ENCODE measurements at places on chromosomes 11 and 22.
A peak's percentile ranks its signal among the peaks of the same experiment; 100 is the strongest.

GRCh38 chr11:129146191-129146590 is 45.9 kb downstream of the ARHGAP32 start:
- H3K27ac ChIP-seq = no peak overlapping the region
- DNase-seq = no peak
- H3K4me3 ChIP-seq = no peak overlapping the region
- H3K4me1 ChIP-seq = no peaks in the 10 kb centered on the region

- no peak for DNase-seq
- H3K4me3 ChIP-seq = no peak overlapping the region
- H3K27ac ChIP-seq = no peak overlapping the region
- no peaks in the 10 kb centered on the region for H3K27me3 ChIP-seq
- no peaks in the 10 kb centered on the region for H3K36me3 ChIP-seq
Observed at GRCh38 chr11:123253911-123254310, 58.9 kb upstream of the CLMP start.

GRCh38 chr22:32631507-32632255 is 157.1 kb downstream of the FBXO7 start:
- H3K36me3 ChIP-seq = no peaks in the 10 kb centered on the region
- no peaks in the 10 kb centered on the region for H3K27me3 ChIP-seq

GRCh38 chr11:11592146-11592684 is 29.6 kb downstream of the GALNT18 start:
- H3K4me1 ChIP-seq = peaks cover 34% of the 10 kb centered on the region
- no peaks in the 10 kb centered on the region for H3K27me3 ChIP-seq
- peak; percentile 19 for DNase-seq
- H3K4me3 ChIP-seq = no peak overlapping the region
- H3K27ac ChIP-seq = no peak overlapping the region

DNA sequence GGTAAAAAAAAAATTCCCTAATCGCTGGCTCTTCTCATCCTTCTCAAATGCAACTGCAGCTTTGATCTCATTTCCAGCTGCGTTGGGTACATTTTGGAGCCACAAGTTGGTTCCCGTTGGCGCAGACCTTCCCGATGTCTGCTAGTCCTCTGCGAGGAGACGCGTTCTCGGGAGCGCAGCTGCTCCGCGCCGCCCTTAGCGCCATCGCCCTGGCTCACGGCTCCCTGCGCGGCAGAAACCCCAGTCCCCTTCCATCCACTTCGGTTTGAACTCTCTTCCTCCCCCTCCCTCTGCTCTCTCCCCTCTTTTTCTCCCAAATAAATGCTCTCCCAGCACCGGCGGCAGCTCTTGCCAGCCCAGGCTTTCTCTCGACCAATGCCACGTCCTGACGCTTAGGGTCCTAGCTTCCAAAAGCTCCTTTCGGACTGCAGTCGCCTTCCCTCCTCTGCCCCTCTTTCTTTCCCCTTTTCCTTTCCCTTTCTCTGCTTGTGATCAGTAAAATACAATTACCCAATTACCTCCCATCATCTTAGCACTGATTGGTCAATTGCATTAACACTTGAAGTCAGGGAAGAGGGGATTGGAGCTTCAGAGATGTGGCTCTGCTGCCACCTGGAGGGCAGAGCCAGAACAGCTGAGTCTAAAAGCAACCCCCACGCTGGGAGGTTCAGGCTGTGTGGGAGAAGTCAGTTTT is 1165.7 kb downstream of the LRRC4C start:
- no peak for DNase-seq
- no peaks in the 10 kb centered on the region for H3K36me3 ChIP-seq
- no peaks in the 10 kb centered on the region for H3K27me3 ChIP-seq
- peaks cover 13% of the 10 kb centered on the region for H3K4me1 ChIP-seq

DNA sequence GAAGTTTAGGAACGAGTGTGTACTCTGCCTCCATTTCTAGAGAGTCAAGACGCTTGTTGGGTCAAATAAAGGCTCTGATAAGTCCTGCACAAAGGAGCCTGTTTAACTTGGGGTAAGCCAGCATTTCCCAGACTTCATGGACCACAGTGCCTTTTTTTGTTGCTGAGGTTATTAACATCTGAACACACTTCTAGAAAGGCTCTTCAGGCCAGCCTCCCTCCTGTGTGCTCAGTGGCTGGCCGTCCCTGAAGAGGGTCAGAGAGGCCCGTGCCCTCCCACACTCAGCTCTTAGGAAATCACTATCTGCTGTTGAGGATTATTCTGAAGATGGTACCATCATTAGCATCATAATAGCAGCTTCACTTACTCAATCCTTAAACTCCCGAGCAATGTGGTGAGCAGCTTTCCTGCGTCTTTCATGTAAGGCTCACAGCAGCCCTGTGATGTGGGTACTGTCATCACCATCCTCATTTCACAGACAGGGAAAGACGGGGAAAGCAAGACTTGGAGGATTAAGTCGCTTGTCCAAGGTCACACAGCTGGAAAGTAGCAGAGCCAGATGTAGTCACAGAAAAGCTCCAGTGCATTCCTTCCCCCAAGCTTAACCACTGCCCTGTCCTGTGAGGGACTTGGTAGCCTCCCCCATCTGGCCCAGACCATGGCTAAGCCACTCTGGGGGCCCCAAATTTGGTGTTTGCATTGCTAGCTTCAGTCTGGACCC is 71.3 kb downstream of the TSPAN18 start:
- H3K27ac ChIP-seq = peak overlapping the region; percentile 60
- no peaks in the 10 kb centered on the region for H3K36me3 ChIP-seq
- DNase-seq = no peak
- no peak overlapping the region for H3K4me3 ChIP-seq

DNA sequence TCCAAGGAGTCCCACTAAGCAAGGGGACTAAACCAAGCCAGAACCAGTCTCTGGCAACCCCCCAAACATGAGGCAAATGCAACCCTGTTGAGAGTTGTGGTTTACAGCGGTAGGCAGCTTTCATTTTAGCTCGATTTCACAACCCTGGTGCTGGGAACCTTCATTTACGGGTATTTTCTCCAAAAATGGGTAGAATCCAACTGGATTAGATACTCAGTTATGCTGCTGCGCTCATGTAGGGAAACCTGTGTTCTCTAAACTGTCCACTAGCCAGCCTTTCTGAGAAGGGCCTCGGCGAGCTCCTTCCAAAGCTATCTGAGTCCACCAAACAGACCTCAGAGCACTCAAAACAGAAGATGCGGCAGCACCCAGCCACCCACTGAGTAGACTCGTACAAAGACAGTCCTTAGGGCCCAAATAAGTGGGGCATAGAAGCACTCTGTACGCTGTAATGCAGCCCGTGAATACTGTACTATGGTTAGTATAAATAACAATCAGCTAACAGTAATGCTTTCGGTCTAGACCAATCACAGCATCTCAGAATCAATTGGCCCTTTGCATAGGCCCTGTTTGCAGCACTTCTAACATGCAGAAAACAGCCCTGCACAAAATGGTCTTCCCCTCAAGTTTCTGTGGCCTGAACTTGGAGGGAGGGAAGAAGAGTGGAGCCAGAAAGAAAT is 104.7 kb downstream of the ETS1 start:
- H3K36me3 ChIP-seq = peaks cover 70% of the 10 kb centered on the region
- H3K4me1 ChIP-seq = peaks cover 53% of the 10 kb centered on the region
- H3K27ac ChIP-seq = peak overlapping the region; percentile 62
- H3K4me3 ChIP-seq = no peak overlapping the region
- no peaks in the 10 kb centered on the region for H3K27me3 ChIP-seq

DNA sequence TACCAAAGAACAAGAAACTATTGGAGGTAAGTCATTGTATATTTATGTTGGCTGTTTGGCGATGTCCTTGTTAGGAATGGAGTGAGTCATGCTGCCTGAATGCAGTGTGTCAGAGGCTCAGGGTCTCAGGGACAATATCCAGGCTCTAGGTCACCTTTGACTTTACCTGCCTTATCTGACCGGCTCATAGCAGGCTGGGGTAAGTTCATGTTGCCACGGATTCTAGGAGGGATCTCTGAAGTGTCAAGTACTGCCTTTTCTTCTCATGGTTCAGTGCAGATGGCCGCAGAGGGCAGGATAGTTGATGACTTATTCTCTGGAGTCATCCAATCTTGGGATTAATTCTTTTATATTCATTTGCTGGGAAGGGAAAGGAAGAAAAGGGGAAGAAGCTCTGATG is 53.2 kb downstream of the SPON1 start:
- no peaks in the 10 kb centered on the region for H3K36me3 ChIP-seq
- no peak overlapping the region for H3K27ac ChIP-seq
- H3K27me3 ChIP-seq = no peaks in the 10 kb centered on the region
- DNase-seq = peak; percentile 64

DNA sequence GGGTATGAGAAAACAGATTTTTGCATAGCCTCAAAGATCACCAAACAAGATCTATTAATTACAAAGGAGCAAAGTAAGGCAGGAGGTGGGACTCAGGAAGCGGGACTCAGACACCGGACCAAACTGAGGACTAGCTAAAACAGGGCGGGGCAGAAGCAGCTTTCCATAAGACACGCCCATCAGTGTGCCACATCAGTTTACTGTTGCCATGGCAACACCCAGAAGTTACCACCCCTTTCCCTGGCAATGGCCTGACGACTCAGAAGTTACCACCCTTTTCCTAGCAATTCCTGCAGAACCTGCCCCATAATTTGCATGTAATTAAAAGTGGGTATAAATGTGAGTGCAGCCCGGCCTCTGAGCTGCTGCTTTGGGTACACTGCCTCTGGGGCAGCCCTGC is 173.9 kb downstream of the SHANK2 start:
- H3K27me3 ChIP-seq = no peaks in the 10 kb centered on the region
- no peaks in the 10 kb centered on the region for H3K36me3 ChIP-seq
- no peak overlapping the region for H3K4me3 ChIP-seq
- DNase-seq = no peak
- H3K27ac ChIP-seq = no peak overlapping the region

- no peak for DNase-seq
- no peak overlapping the region for H3K27ac ChIP-seq
- no peak overlapping the region for H3K4me3 ChIP-seq
- H3K27me3 ChIP-seq = no peaks in the 10 kb centered on the region
- H3K36me3 ChIP-seq = peaks cover 11% of the 10 kb centered on the region
Observed at GRCh38 chr11:66192181-66192863, 76.1 kb upstream of the RAB1B start.

DNA sequence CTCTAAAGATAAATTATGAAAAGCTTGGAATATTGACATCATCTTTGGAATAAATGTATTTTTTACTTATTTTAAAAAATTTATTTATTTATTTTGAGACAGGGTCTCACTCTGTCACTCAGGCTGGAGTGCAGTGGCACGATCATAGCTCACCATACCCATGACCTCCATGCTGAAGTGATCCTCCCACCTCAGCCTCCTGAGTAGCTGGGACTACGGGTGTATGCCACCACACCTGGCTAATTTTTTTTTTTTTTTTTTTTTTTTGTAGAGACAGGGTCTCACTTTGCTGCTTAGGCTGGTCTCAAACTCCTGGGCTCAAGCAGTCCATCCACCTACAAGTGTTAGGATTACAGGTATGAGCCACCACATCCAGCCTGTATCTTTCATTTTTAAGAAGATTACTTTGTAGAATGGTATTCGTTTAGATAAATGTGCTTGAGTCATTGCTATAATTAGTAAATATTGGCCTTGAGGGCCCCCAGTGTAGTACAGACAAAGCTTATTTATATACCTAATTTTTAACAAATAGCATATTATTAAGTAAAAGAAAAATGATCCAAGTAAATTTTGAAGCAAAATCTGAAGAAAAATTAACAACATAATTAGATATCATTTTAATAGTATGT is 8.5 kb downstream of the SWAP70 start:
- H3K36me3 ChIP-seq = no peaks in the 10 kb centered on the region
- H3K4me3 ChIP-seq = no peak overlapping the region
- no peak for DNase-seq
- H3K27me3 ChIP-seq = no peaks in the 10 kb centered on the region
- H3K4me1 ChIP-seq = peaks cover 55% of the 10 kb centered on the region
- H3K27ac ChIP-seq = no peak overlapping the region

DNA sequence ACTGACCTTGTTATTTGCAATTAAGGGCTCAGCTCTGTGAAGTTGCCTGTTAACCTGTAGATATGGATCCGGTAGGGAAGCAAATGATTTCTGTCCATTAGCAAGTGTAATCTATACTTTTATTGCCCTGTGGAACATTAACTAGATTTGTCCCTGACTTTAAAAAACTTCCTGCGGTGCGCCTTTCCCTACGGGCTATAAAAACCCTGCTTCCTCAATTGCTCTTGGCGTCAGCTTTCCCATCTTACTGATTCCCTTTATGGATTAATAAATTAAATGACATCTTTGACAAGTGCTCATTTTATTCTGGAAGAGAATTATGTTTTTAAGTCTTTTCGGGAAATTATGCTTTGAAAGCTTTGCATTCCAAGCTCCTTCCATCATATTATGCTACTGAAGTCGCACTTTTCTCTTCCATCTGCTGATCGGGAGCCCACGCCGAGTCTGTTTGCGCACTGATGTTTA is 18.3 kb upstream of the CLMP start:
- DNase-seq = no peak
- no peak overlapping the region for H3K4me3 ChIP-seq
- H3K27ac ChIP-seq = peak overlapping the region; percentile 76
- peaks cover 1% of the 10 kb centered on the region for H3K4me1 ChIP-seq
- H3K27me3 ChIP-seq = no peaks in the 10 kb centered on the region

DNA sequence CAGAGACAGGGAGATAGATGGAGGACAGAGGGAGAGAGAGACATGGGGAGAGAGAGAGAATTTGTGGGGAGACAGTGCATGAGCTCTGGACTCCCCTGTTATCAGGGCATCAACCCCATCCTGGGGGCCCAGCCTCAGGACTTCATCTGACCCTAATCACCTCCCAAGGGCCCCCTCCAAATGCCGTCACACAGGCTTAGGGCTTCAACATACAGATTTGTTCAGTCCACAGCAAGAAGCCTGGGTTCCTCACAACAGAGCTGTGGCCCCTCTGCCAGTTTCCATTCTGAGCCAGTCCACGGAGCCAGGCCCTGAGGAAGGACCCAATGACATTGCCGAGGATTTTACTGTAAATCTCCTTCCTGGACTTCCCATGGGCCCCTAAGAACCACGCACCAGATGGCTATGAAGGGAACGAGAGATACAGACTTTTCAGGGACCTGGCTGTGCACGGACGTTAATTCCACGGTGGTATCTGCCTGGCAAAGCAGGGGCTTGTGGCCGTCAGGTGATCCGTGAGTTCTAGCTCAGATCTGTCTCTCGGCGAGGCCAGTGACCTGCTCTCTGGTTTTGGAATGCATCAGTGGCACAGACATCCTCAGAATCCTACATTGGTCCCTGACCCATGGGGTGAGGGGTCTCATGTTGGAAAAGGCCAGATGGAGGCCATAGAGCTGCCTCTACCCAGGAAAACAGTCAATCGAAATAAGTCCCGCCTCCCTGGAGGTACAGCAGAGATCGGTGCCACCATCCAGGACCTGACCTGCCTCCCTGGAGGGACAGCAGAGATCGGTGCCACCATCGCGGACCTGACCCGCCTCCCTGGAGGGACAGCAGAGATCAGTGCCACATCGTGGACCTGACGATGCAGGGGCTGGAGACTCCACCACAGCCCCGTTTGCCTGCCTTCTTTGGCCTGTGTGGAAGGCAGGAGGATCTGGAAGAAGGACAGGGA is 8.7 kb upstream of the B4GALNT4 start:
- DNase-seq = no peak
- peaks cover 23% of the 10 kb centered on the region for H3K4me1 ChIP-seq
- H3K36me3 ChIP-seq = no peaks in the 10 kb centered on the region
- H3K27me3 ChIP-seq = peaks cover 3% of the 10 kb centered on the region

GRCh38 chr11:32615422-32615821 is 31.8 kb downstream of the EIF3M start:
- H3K4me1 ChIP-seq = no peaks in the 10 kb centered on the region
- H3K4me3 ChIP-seq = no peak overlapping the region
- H3K27me3 ChIP-seq = no peaks in the 10 kb centered on the region
- no peak for DNase-seq

Data from esophagus muscularis mucosa (tissue), 4 donors.